EL (cell line): ENCODE measurements at places on chromosomes 16 and 17.

DNA sequence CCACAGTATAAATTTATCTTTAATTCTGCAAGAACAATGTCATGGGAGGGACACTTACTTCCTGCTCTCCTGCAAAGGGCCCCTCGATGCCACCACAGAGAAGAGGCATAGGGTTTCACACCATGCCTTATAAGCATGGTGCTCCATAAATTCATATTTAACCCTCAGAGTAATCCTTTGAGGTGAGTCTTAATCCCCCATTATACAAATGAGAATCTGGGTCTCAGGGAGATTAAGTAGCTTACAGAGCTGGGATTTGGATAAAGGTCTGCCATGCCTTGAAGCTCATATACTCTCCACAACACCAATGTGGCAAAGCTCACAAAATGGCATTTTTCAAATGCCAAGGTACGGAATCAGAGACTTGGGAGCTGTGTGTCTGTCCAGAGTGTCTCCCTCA is 268.5 kb upstream of the CCL2 start:
- no peak for DNase-seq

- peak; percentile 96 for DNase-seq
These were observed 73.6 kb downstream of the WIPI1 start for GRCh38 chr17:68383443-68384321.

DNA sequence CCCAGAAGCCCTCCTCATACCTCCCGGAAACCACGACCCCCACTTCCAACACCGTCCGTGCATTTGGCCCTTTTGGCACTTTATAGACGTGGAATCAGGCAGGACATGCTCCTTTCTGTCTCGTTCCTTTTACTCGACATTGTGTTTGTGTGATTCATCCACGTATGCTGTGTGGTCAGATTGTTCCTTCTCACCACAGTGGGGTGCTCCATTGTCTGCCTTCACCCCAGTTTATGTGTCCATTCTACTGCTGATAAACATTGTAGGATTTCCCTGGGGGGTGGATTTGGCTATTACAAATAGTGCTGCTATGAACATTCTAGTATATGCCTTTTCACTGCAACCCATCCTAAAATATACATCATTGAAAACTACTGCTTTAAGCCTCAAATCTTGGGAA is 28.9 kb upstream of the RPH3AL start:
- DNase-seq, result no peak

DNA sequence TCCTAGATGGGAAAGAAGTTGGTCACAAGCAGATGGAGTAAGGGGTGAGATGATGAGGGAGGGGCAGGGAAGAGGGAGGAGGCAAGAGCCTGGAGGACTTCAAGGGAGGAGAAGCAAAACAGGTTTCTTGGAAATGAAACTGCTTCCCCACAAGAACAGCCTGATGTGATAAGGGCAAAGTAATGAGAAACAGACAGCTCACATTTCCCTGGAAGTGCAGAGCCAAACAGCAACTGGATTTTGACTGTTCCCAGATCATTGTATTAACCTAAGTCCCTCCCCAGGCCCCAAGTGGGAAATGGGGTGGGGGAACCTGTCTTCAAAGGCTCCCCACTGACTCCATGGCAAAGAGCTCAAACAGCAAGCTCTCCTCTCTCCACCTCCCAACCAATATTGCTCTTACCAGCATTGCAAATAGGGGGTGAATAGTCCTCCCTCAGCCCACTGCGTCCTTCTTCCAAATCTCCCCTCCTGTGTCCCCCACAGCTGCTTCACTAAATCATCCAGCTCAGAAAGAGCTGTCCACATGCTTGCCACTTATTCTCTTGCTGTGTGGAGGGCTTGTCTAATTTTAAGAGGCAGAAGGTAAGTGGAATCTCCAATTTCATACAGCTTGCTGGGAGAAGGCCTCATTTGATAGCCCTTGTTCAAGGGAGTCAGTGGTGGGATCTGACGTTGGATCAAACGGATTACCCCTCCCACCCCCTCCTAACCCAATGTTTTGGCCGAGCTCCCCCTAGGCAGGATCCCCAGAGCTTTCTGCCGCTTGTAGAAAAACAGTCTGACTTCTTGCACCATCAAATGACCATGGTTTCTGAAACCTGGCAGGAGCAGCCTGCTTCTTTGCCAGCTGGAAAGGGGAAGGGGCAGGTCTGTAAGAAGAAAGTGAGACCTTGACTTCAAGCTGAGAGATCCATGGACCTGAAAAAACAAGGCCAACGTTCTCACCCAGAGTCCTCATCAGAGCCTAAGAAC is 56.3 kb upstream of the SMIM36 start:
- no peak for DNase-seq

DNA sequence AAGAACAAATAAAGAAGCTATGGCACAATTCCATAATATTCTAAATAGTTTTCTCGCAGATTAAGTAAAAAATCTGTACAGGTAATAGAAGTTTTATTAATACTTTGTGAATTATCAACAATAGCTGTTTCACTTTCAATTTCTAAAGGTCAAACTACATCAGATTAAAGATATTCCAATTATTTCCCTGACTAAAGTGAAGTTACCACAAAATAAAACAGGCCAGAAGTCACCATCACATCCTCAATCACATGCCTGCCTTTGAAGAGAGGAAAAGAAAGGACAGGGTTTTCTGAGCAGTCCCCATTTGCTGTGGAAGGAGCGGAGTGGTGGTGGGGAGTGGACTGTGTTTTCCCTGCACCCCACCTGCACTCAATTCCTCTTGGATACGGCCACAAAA is 11.1 kb downstream of the ITFG1 start:
- peak; percentile 16 for DNase-seq

DNA sequence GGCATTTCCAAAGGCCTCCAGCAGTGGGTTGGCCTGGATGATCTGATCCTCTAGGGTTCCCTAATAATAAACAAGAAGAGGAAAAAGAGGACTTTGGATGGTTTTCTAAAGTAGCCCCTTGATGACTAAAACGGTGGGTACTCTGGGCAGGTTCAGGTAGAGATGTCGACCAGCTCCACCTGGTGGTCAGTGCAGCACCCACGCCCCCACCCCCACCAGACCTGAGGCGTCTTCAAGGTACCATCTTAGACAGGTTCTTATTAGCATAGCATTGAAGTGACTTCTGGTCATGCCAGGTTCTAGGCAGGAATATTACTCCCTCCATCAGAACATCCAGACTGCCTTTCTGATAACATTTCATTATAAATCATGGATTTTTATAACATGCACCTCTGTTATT is 15.0 kb downstream of the MYH13 start:
- no peak for DNase-seq

GRCh38 chr16:86492961-86493629 is 17.2 kb upstream of the FOXF1 start:
- no peak for DNase-seq

GRCh38 chr17:27257031-27257357 is 36.9 kb upstream of the WSB1 start:
- DNase-seq, result no peak

DNA sequence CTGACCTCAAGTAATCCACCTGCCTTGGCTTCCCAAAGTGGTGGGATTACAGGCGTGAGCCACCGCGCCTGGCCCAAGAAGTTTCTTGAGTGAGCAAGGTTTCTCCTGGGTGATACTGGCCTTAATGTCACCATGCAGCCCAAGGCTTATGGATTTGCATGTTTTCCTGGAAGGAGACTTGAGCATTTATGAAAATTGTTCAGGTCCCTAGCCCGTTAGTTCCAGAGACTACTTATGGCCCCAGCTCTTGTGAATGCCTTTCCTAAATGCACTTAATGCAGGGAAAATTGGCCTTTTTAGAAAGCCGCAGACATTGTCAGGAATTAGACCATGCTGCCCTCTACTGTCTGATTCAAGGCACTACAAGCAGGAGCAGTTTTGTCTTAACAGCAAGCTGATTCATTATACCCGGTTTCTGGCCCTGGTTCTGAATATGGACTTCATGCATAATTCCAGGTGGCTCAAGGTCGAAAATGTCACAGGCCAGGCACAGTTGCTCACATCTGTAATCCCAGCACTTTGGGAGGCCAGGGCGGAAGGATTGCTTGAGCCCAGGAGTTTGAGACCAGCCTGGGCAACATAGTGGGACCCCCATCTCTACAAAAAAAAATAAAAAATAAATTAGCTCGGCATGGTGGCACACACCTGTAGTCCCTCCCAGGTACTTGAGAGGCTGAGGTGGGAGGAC is 91.3 kb downstream of the SNX29 start:
- DNase-seq, result peak; percentile 68

- no peak for DNase-seq
These were observed 45.8 kb downstream of the ESRP2 start for GRCh38 chr16:68190081-68190480.

GRCh38 chr16:59242556-59242955 is 508.4 kb upstream of the GOT2 start:
- no peak for DNase-seq

GRCh38 chr17:33704856-33705255 is 411.8 kb upstream of the ASIC2 start:
- DNase-seq, result no peak

- no peak for DNase-seq
These were observed 6.8 kb downstream of the HSBP1 start for GRCh38 chr16:83814659-83814985.

DNA sequence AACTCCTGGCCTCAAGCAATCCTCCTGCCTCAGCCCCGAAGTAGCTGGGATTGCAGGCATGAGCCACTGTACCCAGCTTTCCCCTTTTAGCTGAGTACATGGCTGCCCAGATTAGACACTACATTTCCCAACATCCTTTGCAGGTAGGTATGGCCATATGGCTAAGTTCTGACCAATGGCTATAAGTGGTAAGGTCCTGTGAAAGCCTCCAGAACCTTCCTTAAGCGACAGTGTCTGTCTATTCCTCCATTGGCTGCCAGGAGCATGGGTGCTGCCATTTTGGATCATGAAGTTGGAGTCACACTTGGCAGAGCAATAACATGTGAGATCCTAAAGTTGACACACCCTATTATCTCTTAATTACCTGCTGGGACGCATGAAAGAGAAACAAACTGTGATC is 24.4 kb upstream of the CRHR1 start:
- no peak for DNase-seq

- DNase-seq, result peak; percentile 19
These were observed 28.2 kb upstream of the HAS3 start for GRCh38 chr16:69077251-69077650.

GRCh38 chr17:4365628-4366326 is 698 bp downstream of the UBE2G1 start:
- DNase-seq, result no peak

DNA sequence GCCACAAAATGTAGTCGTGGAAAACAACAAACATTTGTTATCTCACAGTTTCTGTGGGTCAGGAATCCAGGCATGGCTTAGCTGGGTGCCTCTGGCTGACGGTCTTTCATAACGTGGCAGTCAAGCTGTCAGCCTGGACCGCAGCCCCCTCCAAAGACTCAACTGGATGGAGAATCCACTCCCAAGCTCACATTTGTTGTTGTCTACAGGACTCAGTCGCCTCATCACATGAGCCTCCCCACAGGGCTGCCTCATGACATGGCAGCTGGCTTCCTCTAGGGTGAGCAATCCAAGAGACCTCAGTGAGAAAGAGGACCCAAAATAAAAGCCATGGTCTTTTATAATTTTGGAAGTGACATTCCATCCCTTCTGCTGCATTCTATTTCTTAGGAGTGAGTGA is 34.7 kb upstream of the AKAP1 start:
- no peak for DNase-seq

GRCh38 chr16:16004314-16004749 is 54.9 kb downstream of the ABCC1 start:
- DNase-seq, result peak; percentile 89

GRCh38 chr17:61757168-61757567 is 106.2 kb downstream of the BRIP1 start:
- no peak for DNase-seq

- DNase-seq, result peak; percentile 41
These were observed 383.0 kb upstream of the PMFBP1 start for GRCh38 chr16:72554935-72555334.

GRCh38 chr17:7003745-7004144 is 7.9 kb downstream of the ALOX12 start:
- no peak for DNase-seq

- DNase-seq, result no peak
These were observed 57.0 kb downstream of the RAI1 start for GRCh38 chr17:17737961-17738894.

GRCh38 chr16:67164599-67165061 is at the start of gene HSF4:
Gene HSF4, plus strand, starts transcription at chr16:67164745. Its CDS starts 67 bp downstream, at chr16:67164812.
- peak; percentile 36 for DNase-seq

DNA sequence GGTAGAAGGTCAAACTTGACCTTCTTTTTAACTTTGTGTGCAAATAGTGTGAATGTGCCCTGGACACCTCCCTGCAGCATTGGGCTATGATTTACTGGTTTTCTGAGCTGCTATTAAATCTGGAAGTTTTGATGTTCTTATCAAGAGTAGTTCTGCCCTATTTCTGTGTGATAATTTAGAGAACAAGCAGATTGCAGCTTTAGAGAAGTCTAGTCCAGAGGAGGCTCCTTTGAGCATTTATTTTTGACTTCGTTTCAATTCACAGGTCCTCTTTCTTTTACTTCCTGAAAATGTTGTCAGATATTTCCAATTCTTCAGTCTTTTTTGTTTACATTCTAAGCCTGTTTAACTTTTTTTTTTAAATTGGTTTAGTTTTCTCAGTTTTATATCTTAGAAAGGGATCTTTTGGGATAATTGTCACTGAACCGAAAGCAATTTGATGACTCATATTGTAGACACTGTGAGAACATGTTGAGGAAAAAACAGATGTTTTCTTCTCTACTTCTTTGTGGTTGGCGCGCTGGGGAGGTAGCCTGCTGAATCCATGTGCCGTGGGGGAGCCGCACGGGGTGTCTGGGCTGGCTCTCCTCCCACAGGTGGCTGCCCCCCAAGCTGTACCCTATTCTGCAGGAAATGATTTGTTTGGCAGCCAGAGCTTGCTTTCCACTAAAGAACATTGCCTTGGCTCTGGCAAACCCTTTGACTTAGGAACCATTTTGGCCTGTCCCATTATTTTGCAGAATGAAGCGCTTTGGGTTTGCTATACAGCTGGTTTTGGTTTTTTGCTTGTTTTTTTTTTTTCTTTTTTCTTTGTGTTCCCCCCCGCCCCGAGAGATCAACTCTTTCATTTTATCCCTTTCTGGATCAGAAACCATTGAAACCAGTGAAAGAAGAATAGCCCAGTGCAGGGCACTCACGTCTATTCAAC is 53.4 kb downstream of the MFSD11 start:
- DNase-seq, result peak; percentile 78

- peak; percentile 8 for DNase-seq
These were observed 344.7 kb downstream of the GRIN2A start for GRCh38 chr16:9837481-9837880.

GRCh38 chr17:47742319-47743181 is 9.5 kb downstream of the TBX21 start:
- no peak for DNase-seq

DNA sequence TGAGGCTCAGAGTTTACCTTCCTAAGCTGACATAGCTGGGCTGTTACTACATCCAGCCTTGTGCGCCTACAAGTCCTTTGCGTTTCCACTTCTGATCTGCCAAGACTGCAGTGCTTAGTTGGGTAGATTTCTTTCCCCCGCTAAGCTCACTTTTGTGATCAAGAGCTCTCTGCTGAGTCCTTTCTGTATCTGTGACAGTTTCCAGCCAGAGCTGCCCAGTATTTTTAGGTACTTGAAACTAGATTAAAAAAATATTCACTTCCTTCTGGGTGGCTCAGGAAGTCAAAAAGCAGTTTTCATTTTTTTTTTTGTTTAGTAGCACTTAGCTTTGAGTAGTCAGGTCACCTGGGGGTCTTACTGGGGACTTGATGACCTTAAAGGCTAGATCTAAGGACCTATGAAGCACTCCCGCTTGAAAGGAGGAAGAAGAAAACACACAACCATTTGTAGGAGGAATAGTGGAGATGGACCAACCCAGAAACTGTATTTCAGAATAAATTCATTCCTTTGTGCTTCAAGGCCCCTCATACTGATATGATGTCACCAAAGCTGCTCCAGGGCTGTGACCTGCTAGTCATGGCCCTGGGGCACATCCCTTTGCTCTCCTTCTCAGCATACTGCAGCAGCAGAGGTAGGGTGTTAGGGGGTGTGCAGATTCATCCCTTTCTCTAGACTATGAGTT is 75.6 kb upstream of the HNF1B start:
- DNase-seq, result peak; percentile 46
